Inflammatory macrophage treated with lipopolysaccharide for 4 hours (primary cell): ENCODE measurements at places on chromosomes 7 and 10.

DNA sequence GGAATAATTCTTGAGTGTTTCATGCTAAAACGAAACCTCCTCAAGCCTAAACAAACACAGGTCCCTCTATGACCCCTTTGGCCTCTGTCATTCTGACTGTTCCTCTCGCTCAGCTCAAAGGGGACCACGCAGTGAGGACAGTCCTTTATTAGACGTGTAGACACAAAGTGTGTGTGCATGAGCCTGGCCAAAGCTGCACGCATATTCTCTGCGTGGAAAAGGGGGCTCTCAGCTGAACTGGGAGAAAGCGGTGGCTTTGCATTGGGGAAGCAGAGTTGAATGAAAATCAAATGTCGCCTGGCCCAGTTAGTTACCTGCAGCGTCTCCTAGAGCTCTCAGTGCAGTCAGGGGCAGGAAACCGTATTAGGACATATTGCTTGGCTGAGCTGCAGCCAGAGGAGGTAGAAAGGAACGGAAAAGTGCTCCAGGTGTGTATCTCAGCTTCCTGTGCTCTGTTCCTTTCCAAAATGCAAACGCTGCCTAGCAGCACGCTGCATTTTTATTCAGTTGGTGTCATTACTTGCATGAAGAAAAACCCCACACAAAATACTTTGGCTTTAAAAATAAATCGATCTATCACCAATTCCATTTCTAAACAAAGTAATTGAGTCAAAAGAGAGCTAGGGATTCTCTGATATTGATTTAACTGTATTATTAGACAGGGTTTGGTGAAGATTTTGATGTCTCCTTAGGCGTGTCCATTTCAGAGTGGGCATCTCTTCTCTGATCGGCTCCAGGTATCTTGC, 4.9 kb downstream of the GATA3 start:
- DNase-seq: no peak

DNA sequence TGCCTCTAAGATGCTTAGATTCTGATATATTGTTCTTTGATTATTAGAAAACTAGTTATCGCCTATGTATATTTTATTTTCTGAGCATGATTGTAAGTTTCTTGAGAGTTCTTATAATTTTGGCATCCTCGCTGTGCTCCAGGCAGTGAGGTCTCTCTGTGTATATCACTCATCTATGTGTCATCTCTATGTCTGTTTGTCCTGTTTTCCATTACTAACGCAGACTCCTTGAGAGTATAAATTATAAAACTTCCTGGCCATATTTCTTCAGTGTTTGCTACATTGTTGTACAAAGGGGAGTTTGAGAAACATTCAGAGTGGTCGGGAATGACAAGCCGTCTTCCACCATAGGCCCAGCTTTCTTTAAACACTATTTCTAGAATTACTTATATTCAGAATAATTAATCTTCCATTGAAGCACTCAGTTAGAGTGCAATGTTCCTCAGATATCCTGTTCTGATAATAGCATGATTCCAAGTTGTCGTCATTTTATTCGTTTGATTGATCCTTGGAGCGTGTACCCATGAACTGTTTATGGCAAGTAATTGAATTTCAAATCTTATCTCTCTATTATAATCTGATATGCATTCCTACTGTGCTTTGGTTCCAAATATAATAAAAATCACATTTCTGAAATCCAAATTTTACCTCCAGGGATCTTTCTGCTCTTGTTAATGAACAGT, 206.6 kb downstream of the BAMBI start:
- no peak for DNase-seq

GRCh38 chr10:32239769-32240168, 107.2 kb downstream of the EPC1 start:
- DNase-seq: peak; percentile 84

- peak; percentile 83 for DNase-seq
These were observed 630 bp downstream of the RSBN1L start for GRCh38 chr7:77696643-77697534.

DNA sequence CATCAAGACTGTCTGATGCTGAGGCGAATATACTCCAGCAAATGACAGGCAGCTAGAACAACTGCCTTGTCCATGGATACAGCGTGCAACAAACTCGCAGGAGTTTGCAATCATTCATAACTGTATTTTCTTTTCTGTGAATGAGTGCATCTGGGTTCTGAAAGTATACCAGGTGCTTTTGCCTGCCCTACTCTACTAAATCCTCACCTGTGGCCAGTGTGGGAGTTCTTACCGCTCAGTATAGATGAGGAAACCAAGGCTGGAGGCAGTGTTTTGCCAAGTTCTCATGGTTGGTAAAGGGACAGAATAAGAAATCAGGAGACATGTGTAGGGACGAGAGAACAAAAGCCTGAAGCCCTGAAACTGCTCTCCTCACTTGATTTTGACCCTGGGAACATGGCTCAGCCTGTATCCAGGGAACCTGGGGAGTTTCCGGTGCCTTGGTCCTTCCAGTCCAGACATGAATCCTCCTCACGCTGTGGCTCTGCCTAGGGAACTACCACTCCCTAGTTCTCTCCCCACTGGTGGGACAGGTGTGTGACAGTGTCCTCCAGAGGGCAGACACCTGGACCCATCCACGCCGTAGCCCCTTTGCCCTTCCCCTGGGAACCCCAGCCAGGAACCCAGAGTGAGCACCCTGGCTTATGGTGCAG, 142.0 kb downstream of the CDH23 start:
- DNase-seq: no peak

DNA sequence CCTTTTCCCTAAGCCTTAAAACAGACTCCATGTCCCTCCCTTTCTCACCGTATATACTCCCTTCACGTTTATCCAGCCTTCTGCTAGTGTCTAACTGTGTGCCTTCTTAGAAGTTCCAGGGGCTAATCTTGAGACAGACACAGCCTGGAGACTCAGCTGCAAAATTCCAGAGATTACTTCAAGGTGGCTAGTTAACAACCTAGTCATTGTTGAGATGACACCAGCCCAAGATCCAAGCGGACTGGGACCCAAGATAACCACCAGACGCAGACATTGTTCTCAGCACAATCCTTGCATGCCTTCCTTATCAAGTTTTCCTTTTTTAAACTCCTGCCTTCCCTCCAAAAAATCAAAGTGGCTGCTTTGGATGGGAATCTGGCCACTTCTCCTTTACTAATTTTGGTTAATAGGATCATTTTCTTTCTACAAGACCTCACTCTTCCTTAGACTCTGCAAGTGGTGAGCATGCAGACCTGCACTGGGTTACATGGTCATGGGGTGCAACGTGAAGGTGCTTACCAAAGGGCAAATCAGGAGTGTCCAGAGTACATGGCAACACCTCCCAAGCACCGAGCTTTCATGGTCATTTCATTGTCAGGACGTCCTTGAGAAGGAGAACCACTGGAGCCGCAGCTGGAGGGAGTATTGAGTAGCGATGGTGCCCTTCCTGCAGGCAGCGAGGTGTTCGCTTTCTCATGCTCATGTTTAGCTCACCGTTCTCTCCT, 69.7 kb downstream of the ANLN start:
- DNase-seq: no peak

- no peak for DNase-seq
These were observed 1.6 kb downstream of the TAC1 start for GRCh38 chr7:97733276-97734161.
